ENCODE measurements at places on chromosomes 1 and 21.

GRCh38 chr1:101136271-101136670 is 100.5 kb upstream of the S1PR1 start:
- no peak for DNase-seq

DNA sequence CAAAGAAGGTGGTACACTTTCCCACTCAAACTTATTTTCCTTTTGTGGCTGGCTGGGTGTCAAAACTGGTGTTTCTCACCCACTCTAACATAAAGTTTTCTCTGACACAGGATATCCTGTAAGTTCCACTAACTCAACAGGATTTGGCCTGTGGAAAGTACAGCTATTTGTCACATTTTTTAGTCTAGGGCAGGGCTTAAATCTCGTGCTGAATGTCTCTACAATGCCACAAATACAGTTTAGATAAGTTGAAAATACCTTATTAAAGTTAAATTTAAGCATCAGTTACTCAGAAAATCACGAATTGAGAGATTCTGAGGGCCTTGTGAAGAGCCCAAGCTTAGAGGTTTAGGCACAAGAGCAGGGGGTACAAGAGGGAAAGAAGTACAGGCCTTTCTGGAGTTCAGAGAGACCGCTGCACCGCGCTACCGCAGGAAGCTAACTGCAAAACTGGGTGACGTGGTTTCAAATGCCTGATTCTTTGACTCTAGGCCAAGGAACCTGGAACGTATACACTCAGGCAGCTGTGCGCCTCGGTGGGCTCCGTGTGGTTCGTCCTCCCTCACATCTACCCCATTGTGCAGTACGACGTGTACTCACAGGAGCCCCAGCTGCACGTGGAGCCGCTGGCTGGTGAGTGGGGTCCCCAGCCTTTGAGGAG is 23.4 kb upstream of the PWP2 start:
- no peak for DNase-seq

- no peak for DNase-seq
These were observed 2.5 kb downstream of the DNMT3L start for GRCh38 chr21:44259082-44259705.

- DNase-seq = no peak
These were observed 5.2 kb downstream of the TRNP1 start for GRCh38 chr1:26998429-26999300.

- no peak for DNase-seq
These were observed 184.8 kb downstream of the BRINP2 start for GRCh38 chr1:177355575-177355974.

GRCh38 chr1:117137281-117137855 is 15.8 kb upstream of the TRIM45 start:
- DNase-seq = no peak

DNA sequence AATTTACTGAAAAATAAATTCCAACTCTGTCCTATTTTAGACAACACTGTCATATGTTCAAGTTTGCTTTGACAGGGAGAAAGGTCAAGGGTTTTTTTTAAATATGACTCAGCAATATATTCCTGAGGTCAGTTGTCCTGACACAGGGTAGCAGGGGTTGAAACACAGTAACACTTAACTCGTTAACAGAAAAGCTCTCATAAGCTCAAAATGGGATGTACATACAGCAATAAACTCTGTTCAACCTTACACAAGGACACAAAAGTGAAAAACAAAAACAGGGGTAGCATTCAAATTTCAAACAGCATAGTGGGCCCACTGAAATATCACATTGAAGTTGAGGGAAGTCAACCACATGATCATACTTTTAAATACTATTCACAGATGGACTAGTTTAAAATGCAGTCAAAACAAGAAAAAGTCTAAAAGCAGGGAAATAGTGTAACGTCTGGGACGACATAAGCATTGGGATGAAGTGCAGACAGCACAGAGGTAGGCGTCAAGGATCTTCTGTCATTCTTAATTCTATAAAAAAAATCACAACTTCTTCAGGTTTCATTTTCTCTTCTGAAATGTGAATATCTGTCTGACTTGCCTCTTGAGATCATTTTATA is 89.9 kb downstream of the SLC44A5 start:
- no peak for DNase-seq

- DNase-seq = no peak
These were observed 243.1 kb downstream of the FOXD2 start for GRCh38 chr1:47680815-47681475.
